ENCODE measurements at places on chromosomes 16 and 17.
A peak's percentile ranks its signal among the peaks of the same experiment; 100 is the strongest.

DNA sequence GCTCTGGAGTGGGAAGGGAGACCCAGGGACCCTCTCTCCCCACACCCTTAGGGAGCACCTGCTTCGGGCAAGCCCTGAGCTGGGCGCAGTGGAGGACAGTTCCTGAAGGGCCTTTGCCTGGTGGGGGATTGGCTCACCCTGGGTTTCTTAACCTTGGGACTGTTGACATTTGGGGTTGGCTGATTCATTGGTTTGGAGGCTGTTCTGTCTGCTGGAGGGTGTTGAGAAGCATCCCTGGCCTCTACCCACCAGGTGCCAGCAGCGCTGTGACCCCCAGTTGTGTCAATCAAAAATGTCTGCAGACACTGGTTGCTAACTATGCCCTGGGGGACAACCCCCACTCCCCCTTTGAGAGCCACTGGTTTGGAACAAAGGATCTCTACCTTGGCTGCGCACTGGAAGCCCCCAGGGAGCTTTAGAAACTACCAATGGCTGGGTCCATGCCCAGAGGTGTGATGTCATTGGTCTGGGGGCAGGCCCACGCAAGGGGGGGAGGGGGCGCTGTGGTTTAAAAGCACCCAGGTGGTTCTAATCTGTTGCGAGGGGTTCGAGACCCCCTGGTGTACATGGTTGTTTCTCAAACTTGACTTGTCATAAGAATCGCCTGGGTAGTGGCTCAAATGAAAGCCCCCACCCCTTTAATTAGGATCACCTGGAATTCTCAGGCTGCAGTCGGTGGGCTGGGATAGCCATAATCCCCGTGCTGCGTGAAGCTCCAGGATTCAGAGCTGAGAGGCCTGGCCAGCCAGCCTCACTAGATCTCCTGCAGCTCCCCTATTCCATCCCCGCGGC, 151.9 kb upstream of the GSE1 start:
- peak; percentile 97 for DNase-seq

GRCh38 chr17:39687546-39688474, at the start of gene PGAP3:
Gene PGAP3 (minus strand): TSS chr17:39688057. CDS start chr17:39688014, 43 bp downstream.
- DNase-seq: peak; percentile 98

DNA sequence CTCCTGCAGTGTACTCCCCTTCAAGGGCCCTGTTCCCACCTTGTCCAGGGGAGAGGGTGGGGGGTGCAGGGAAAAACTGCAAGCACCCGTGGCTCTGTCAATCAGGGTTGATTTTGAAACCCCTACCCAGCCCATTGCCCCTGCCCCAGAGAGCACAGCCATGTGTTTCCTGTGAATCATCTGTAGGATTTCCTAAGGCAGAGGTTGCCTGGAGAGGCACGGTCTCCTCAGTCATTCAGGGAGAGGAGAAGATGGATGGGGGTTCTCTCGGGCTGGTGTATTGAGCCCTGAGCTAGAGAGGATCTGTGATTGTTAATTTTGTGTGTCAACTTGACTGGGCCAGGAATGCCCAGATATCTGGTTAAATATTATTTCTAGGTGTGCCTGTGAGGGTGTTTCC, 3.5 kb upstream of the AGRP start:
- no peak for DNase-seq

DNA sequence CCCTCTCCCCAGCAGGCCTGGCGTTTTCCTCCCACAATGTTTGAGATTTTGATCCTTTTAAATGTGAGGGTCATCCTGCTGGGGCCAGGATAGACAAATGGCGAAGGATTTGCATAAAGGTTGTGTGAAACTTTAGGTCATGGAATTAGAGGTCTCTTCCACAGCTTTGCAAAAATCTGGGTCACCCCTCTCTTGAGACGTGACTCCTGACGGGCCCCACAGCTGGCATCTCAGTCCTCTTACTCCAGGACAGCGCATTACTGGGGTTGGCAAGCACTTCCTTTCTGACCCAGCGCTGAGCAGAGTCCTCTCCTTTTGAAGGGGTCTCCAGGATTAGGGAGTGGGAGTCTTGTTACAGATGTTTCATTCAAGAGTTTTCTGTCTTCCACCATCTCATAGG, 7.4 kb downstream of the ZNF629 start:
- DNase-seq: no peak

GRCh38 chr16:31710134-31710533, 163.5 kb upstream of the ZNF267 start:
- no peak for DNase-seq

DNA sequence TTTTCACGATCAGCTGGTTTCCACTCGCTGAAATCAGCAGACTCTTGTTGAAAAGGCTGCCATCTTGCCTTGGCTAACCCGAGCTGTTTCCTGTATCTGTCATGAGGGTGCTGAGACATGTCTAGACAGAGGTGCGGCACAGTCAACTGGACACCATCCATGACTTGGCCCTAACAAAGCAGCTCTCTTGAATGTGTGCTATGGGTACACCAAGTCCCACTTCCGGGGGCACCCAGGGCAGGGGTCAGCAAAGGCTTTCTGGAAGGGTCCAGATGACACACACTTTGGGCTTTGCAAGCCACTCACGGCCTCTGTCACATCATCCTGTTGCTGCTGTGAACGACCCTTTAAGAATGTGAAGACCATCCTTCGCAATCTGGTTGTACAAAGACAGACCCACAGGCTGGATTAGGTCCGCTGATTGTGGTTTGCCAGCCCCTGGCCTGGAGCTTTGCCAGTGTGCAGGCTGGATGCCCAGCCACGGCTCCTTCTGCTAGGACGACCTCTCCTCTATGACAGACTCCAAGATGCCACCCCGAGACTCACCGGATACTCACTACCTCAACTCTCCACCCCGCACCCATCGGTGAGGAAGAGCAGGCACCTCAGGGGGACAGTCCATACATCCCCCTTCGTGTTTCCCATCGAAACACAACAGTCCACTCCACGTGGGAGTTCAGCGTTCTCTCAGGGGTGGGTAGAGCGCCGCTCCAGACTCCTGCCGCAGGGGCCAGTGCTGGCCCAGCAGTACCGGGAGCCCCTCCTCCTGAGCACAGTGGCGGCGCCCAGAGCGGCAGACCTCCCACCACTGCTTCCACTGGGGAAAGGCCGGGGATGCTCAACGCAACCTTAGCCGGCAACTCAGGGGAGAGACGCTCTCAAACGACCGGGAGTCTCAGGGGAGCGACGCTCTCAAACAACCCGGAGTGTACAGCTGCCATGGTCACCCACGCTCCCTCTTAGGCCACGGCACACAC, 123.5 kb downstream of the ANKRD11 start:
- no peak for DNase-seq

DNA sequence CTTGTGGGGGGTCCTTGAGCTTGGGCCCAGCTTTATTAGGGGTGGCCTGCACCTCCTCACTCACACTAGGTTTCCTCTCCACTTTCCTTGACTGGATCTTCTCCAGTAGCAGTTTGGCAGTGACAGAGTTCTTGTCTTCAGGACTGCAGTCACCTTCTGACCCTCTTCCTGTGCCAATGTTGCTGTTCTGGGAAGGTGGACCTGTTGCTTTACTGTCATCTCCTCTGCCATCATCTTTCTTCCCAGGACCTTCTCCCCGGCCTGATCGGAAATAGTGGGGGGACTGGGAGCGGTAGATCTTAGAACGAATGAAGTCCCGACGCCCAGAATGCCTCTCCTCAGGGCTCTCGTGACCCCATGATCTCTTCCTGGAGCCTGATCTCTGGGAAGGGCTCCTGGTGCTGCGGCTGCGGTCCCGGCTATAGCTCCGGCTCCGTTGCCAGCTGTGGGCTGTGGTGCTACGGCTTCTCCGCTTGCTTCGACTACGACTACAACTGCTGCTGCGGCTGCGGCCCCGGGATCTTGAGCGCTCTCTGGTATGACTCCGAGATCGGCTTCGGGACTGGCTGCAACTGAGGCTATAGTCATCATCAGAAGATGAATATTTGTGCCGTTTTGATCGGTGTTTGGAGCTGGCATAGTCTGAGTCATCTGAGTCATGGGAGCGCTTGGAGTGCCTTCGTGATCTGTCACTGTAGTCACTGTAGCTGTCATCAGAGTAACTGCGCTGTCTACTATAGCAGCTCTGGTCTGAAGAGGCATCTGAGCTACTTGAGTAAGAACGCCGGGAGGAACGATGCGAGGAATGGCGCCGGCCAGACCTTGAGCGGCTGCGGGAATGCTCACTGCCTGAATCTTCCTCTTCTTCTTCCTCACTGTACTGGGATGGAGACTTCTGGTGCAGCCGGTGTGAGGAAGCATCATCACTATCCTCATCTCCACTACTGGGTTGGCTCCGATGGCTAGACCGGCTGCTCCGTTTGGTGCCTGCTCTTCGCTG, 9.5 kb upstream of the ITGA2B start:
- no peak for DNase-seq

- peak; percentile 94 for DNase-seq
These were observed at the start of gene SHMT1 for GRCh38 chr17:18363101-18364049. Gene SHMT1 (minus strand): TSS chr17:18363550. CDS start chr17:18355981, 7,569 bp downstream.

GRCh38 chr17:45052052-45052772, 780 bp upstream of the DCAKD start:
- DNase-seq: peak; percentile 72

DNA sequence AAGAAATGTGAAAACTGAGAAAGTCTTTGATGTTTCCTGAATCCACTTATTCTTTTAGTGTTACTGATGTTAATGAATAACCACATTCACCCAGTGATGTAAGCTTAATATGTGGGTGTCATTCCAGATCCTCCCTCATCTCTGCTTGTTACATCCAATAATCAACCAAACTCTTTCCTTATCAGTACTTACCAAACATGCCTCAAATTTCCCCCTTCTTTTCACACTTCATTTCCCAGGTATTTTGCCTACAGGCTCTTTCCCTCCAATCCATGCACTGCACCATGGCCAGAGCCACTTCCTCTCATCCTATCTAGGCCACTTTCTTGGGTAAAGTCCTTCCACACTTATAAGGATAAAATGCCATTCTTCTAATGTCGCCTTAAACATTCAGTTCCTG, 451.5 kb downstream of the NPIPA7 start:
- no peak for DNase-seq

- DNase-seq: no peak
These were observed 1.8 kb upstream of the SHISA9 start for GRCh38 chr16:12899529-12900143.

- peak; percentile 59 for DNase-seq
These were observed 22.6 kb downstream of the SCNN1B start for GRCh38 chr16:23324727-23325126.

GRCh38 chr17:42413464-42414040, 9.5 kb downstream of the CAVIN1 start:
- DNase-seq: no peak

DNA sequence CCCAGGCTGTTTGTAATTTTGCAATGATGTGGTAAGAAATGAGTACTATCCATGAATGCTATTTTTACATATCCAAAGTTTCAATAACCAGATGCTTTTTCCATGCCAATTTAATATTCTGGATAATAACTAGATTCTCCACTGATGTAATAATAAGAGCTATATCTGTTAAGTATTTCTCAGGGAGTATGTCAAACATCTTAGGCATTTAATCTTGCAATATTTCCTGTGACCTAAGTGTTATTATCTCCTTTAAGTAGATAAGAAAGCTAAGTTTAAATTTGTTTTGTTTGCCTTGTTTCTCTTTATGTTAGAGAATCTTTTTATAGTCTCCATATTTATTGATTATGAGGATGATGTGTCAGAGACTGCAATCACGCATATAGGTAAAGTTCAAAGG, 32.3 kb upstream of the HS3ST3A1 start:
- no peak for DNase-seq

DNA sequence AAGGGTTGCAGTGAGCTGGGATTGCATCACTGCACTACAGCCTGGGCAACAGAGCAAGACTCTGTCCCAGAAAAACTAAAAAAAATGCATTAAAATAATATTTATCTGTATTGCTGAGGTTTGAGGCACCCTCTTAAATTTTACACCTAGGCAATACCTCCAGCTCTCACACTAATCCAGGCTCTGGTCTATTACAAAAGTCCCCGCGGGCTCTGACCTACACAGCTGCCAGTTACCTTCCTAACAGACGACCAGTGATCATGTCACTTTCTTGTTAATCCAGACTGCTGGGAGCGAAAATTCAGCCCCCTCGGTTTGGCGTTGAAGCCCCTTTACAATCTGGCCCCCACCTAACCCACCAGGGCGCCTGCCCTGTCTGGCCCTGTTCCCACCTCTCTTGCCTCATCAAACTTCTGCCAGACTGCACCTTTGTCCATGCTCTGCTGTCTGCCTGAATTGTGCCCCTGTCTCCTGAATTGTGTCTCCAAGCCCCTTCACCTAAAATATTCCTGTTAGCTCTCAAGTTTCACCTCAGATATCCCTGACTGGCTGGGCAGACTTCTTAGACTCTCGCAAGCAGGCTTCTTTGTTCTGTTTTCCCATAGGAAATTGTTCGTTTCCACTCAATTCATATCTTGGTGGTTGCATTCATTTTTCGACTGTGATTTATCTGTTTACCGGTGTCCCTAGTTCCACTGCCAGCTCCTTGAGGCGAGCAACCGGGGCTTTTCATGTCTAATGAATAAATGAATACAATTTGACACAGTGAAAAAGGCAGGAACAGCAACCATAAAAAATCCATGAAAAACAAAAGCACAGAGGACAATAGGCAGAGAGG, 65.9 kb downstream of the PITPNC1 start:
- no peak for DNase-seq

DNA sequence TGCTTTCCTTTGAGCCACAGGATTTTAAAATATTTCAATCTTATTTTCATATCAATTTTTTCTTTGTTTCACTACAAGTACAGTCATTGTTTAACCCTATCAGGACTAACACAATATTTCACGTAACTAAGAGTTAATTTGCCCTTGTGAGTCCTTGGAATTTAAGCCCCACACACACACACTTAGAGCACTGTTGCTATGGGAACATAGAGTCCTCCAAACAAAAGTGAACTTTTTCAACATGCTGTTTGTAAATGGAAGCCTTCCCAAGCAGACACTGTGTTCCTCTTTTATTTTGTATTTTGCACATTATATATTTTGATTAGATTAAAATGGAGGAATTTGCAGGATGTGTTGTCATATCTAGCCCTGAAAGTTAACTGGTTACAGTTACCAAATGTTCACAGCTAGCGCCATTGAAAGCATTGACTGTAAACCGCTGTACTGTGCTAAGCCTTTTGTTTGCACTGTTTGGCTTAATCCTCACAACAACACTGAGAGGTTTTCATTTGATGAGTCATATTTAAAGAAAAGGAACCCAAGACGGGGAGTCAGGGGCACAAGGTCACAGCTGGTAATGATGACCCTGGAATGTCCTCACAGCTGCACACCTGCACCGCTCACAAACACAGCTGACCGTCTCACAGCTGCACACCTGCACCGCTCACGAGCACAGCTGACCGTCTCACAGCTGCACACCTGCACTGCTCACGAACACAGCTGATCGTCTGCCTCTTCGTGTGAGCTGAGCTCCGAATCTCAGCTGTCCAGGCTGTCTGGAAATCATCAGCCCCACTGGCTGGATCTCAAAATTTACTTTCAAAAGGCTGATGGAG, 6.3 kb downstream of the HSBP1 start:
- DNase-seq: peak; percentile 17

DNA sequence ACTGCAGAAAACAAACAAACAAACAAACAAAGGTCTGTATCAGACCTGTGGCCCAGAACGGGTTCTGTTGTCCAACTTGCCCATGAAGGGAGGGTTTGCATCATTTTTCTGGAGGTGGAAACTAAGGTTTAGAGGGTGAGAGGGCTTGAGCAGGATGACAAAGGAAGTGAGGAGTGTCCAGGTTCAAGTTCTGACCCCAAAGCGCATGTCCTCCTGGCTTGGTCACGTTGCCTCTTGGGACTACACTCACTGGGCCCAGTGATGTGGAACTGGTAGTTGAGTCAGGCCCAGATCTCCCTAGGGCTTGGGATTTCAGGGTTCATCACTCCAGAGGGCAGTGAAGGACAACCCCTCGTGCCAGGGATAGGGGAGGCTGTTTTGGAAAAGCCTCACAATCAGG, 1.8 kb downstream of the SREBF1 start:
- no peak for DNase-seq

Data from NCI-H1436 (cell line).